CD4-positive, alpha-beta T cell treated with Interleukin-17A for 4 hours (primary cell): ENCODE measurements at places on chromosomes 1 and 21.

DNA sequence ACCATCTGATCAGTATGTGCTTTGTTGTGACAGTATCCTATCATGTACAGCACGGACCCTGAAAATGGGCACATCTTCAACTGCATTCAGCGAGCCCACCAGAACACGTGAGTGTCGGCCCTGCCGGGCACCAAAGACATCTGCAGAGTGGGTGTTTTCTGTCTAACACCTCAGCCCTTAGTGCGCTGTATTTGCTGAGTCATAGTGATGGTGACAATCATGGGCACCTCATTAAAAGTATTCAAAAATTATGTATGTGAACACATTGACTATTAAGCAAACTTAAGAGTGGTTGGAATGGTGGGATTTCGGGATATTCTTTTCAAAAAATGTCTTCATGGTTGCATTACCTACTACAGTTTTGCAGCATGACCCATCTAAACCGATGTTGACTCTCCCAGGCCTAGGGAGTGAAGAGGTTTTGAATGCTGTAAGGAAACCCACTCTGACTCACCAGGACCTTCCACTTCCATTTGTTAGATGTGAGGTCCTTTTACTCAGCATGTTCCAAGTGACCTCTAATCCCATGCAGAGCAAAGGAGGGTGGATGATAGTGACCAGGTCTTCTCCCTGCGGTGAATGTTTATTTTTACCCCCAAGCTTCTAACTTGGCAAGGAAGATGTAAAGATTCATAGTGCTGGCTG lies 20.1 kb downstream of the MGST3 start:
- no peak for DNase-seq

DNA sequence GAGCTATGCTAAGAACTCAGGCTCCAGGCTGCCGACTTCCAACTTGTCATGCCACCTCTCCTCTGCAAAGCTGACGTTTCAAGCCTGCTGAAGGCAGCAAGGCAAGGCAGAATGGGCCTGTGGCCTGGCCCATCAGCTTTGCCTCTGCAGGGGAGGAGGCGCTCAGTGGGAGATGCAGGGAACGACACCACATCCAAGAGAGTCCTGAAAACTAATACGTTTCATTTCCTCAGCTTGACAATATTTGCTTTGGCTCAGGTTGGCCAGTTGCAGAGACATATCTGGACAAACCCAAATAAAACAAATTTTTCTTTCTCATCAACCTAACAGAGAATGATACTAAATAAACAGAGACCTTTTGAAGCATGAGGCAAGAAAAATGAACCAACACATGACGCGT lies 35.3 kb downstream of the BEND5 start:
- DNase-seq = no peak

GRCh38 chr1:234214129-234214910 lies 158.9 kb upstream of the COA6 start:
- peak; percentile 70 for DNase-seq

GRCh38 chr1:206790502-206791250 lies 18.4 kb upstream of the IL10 start:
- DNase-seq = no peak

DNA sequence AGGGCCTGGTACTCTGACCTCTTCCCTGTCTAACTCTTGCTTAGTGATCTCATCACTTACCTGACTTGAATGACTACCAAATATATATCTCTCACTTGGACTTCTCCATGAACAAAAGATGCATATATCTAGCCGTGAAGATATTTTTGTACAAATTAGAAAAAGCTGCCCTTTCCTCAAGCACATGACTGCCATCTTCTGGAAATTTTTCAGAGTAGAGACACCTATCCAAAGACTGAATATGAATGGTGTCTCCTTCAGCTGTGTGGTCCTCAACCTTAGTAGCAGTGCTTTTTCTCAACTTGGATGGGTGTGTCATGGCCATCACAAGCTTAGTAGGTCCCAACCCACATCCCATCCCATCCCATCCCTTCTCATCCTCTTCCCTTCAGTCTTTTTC lies 142.3 kb downstream of the DNM3 start:
- DNase-seq = no peak

- no peak for DNase-seq
Measured at GRCh38 chr1:115092175-115092574, 2.9 kb upstream of the TSPAN2 start.

DNA sequence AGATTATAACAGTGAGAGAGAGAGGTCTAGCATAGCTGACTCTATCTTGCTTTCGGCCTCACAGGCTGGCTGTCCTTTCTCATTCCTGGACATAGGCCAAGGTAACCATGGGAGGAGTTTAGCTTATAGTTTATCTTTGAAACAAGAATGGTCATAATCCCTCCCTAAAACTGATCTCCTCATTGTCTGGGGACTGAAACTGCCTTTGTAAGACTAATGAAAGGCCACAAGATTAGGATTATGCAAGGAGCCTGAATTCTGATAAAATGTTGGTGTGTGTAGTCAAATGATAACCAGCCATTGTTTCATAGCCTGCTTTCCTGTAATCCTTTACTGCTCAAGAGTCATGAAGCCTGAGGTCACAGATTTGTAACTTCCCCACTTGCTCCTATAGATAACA lies 131.9 kb upstream of the LYPLAL1 start:
- DNase-seq = no peak

- no peak for DNase-seq
Measured at GRCh38 chr1:7192453-7192852, 407.2 kb downstream of the CAMTA1 start.

GRCh38 chr1:229508823-229509337 lies 739 bp upstream of the NUP133 start:
- DNase-seq = no peak

DNA sequence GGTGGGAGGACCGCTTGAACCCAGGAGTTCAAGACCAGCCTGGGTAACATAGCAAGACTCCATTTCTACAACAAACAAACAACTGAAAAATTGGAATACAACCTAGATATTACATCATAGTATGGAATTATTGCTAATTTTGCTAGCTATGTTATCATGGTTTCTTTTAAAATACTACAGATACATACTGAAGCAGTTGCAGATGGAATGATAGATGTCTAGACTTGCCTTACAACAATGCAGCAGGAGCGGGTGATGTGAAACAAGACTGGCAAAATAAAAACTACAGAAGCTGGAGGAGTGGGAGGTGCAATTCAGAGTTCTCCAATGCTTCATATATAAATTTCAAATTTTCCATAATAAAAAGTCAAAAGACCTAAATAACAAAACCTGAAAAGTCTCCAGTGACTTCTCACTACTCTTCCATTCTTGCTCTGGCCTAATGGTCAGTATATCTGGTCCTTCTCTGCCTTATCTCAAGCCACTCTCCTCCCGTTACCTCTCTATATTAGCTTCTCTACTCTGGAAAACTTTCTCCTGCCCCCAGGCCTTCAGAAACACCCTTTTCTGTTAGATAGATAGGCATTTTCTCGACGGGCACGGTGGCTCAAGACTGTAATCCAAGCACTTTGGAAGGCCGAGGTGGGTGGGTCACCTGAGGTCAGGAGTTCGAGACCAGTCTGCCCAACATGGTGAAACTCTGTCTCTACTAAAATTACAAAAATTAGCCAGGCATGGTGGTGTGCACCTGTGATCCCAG lies 28.5 kb upstream of the TMEM200B start:
- DNase-seq = no peak

DNA sequence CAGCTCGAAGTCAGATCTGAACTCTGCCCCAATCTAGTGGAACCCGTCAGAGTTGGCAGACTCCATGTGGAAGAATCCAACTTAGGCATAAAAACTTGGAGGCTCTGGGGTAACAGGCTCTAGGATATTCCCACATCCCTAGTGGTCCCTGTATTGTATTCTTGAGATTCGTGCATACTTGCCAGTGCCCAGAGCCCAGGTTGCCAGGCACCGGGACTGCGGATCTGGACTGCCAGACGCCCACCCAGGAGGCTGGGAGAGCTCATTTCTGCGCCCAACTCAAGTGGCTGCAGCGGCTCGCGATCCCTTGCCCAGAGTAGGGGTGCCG lies 1.1 kb downstream of the GRIK1 start:
- no peak for DNase-seq

DNA sequence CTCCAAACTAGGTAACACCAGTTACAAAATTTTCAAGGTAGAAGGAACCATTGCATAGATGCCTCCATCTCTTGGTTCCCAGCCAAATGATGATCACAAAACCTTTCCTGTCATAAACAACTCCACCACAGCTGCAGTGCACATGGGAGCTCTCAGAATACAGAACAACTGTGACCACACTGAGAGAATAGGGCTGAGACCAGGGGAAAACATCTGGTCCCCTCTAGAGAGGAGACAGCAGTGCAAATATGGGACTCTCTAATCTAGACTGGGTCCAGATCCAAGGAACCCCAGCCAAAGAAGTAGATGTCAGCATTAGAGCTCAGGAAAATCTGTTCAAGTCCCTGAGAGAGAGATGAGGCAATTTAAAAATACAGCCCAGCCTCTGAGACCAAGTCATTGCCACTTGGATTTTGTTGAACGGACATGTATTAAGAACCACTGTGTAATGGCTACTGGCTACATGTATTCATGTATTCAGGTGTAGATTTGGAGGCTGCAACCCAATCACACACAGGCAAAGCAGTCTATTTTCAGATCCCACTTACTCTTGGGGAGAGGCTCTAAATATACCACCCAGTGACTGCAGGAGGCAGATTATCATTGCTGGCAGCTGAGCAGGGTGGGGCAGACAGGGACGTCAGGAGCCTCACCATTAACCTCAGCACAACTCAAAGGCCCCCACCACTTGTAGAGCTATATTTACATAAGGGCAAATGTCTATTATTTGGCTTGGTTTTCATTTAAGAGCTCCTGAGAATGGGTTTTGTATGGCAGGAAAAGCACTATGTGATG lies 7.6 kb upstream of the RXRG start:
- no peak for DNase-seq

GRCh38 chr1:232367293-232367692 lies 262.6 kb downstream of the SIPA1L2 start:
- DNase-seq = no peak

- DNase-seq = no peak
Measured at GRCh38 chr1:10132852-10133251, 77.5 kb upstream of the KIF1B start.

- DNase-seq = no peak
Measured at GRCh38 chr1:94936861-94937620, 10.1 kb upstream of the CNN3 start.
